Activated CD8-positive, alpha-beta memory T cell treated with anti-CD3 and anti-CD28 coated beads for 24 hours (primary cell): ENCODE measurements at places on chromosomes 4 and X.

- DNase-seq, result no peak
These were observed 14.0 kb upstream of the GLOD5 start for GRCh38 chrX:48747415-48748016.

- no peak for DNase-seq
These were observed 22.6 kb upstream of the DUSP9 start for GRCh38 chrX:153624196-153625091.

GRCh38 chr4:8547108-8547911 lies 32.9 kb upstream of the GPR78 start:
- no peak for DNase-seq

- DNase-seq, result no peak
These were observed 272.7 kb upstream of the FAT4 start for GRCh38 chr4:125042041-125042440.

GRCh38 chrX:12447448-12448064 lies 309.3 kb downstream of the FRMPD4 start:
- DNase-seq, result no peak
